ENCODE measurements at places on chromosomes 5 and 9.

- peak; percentile 96 for DNase-seq
Measured at GRCh38 chr5:150758531-150759333, at the start of gene DCTN4. DCTN4 (minus strand) TSS chr5:150759017; CDS start chr5:150758993, 24 bp downstream.

DNA sequence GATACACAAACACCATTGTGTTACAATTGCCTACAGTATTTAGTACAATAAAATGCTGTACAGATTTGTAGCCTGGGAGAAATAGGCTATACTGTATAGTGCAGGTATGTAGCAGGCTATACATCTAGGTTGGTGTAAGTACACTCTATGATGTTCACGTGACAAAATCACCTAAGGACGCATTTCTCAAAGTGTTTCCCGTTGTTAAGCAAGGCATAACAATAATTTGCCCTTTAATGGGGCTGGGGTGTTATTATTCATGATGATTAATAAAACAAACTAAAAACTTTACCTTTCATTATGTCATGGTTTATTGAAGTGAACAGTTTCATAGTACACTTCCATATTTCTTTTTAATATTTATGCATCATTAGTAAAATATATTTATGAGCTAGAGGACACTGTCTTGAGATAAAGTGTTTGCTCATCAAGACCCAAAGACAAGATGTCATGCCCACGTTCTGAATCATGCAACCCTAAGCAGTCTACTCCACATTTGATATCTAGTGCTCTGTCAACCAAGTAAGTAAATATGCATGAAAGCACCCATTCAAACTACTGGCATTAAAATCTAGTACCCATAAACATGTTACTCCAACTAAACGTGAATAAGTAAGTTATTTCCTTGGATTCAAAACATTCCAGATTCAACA is 220.5 kb downstream of the NR2F1-AS1 start:
- DNase-seq: no peak

DNA sequence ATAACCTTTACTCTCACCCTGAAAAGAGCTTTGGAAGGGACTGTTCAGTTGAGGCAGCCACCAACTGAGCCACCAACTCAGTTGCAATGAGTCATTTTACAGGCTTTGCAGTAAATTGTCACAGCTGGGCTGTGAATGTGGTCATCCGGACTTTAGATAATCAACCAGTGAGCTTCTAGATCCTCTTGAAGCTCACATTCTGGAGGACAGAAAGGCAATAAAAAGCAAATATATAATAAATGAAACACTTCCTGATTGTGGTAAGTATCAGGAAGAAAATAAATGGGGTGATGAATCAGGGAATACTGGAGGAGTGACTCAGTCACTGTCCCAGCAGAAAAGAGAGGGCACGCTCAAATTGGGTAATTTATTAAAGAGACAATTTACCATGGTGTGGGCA is 13.2 kb upstream of the C5orf58 start:
- peak; percentile 67 for DNase-seq

GRCh38 chr9:129648764-129649115 is 6.8 kb upstream of the ASB6 start:
- DNase-seq: no peak

- DNase-seq: no peak
Measured at GRCh38 chr5:82019342-82020138, 47.7 kb downstream of the ATG10 start.
